T follicular helper cell (primary cell): ENCODE measurements at places on chromosomes 3 and 15.

GRCh38 chr3:8712908-8713255, 20.7 kb upstream of the CAV3 start:
- DNase-seq = no peak

- DNase-seq = no peak
Observed at GRCh38 chr15:70422342-70422741, 324.6 kb upstream of the TLE3 start.

DNA sequence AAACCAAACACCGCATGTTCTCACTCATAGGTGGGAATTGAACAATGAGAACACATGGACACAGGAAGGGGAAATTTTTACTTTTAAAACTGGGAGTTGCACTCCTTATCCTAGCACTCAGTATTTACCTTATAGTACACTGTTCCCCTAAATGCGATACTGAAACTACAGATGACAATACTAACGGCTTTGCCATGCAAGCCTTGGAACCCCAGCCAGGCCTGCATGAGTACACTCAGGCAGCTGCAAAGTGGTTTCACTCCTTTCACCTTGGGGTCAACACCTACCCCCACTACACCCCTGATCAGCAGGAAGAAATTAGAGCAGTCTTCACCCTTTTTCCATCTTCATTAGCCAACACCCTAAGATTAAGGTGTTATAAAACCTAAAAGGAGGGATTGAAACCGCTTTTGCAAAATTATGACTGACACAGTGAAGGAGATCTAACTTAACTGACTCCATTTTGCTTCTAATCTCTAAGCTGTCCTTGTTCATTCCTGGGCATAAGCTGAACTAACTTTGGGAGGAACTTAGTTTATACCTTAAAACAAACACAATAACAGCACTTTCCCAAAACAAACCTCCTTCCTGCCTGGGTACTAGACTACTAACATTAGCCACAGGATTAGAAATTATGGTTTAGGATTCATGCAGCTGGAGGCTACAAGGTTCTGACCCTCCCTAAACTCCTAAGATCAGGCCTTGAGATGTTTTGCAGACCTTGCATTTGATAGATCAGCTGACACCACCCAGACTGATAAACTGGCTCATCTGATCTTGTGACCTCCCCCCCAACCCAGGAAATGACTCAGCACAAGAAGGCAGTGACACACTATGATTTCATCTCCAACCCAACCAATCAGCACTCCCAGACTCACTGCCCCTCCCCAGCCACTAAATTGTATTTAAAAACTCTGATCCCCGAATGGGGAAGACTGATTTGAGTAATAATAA, 452.1 kb upstream of the PPP2R3A start:
- no peak for DNase-seq

DNA sequence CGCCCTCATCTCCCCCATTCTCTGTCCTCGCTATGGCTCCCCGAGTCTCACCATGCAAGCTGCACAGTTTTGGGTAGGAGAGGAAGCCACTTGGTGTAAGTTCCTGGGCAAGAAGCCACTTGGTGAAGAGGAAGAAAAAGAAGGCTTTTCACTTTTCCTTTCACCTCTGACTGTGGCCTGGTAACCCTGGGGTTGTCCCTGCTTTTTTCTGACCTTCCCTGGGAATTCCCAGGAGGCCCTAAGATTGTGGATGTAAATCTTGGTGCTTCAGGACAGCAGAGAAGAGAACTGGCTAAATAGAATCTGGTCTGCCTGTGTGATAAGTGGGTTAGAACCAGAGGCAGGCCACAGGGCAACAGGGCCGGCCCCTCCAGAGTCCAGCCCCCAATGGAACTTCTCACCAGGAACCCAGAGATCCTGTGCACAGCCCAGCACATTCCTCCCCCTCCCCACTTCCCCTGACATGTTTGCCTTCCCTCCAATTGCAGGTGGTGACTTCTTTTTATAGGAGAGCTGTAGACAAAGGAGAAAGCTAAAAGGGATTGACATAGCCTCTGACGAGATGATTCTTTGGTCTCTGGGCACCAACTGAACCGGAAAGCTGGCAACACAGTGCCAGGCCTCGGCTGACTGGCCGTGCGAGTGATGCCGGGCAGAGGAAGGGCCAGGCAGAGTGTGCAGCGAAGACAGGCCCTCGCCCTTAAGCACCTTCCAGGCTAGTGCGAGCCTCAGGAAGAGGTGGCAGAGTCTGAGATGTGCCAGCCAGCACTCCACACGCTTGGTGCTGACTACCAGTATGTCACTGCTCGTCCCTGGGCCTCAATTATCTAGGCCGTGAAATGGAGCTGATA, 19.4 kb upstream of the SKOR1 start:
- DNase-seq = no peak

DNA sequence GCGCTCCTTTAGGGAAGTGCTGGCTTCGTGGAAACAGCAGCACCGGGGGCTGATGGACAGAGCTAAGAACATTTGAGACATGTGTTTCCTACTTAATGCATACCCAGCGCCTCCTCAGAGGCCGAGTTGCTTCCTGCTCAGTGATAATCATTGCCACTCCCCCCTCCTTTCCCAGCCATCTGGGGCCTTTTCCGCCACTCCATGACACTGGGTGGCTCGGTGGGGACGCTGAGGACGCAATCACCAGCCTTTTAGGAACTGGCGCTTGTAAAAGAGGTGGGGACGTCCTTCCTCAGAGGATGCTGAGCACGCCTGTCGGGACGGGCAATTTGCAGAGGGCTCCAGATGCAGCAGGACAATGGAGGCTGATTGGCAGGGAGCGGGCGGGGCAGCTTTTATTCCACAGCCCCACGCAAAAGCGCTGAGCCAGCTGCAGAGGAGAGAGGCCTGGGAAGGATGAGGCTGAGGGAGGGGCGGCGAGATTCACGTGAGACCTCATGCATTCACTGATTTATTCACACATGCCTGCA, 22.2 kb upstream of the IQSEC1 start:
- no peak for DNase-seq

- no peak for DNase-seq
Observed at GRCh38 chr3:3464131-3464530, 284.6 kb upstream of the CRBN start.

DNA sequence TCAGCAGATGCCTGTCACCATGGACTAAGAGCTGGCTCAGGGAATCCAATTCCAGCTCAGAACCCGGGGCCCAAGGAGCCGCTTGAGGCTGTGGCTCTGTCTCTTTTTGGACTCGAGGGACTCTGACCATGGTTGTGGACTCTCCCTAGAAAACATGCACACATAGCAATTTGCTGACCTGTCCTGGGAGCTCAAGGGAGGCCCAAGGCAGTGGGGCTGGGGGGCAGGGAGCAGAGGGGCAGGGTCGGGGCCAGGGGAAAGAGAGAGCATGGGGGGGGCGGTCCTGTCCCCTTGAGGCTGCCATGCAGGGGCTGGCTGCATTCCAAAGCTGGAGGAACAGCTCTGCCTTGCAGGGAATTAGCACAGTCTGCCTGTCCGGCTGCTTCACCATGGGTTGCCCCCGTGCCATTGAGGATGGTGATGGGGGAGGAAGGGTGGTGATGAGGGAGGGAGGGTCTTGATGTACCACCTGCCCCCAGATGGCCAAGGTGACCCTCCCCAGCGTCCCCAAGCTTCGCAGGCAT, 190.1 kb downstream of the GOLGA6L6 start:
- DNase-seq = no peak

DNA sequence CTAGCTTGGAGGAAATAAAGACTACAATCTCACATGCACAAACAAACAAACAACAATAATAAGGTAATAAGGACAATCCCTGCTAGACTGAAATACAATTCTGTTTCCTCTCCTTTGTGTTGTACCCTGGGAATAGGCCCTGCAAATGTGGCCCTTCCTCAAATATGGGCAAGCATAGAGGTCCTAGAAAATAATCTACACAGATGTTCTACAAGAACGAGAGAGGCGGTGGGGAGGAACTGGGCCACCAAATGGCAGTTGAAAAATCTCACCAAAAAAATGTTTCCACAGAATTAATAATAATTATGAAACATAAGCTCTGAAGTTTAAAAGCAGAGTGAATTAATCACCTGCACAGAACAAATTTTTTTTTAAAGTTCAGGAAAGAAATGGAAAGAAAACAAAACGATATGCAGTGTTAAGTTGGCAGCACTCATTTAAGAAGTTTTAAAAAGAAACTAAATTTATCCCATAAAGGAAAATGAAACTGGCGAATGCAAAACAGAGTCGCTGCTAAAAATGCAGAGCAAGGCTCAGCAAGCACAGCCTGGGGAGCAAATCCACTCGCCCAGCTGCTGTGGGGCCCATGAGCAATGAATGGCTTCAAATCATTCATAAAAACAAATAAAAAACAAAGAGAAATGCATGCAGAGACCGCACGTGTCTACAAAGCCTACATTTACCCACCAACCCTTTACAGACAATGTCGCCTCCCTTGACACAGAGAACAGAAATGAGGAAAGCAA, 475.4 kb downstream of the OCA2 start:
- no peak for DNase-seq

- no peak for DNase-seq
Observed at GRCh38 chr15:88035381-88035780, 221.2 kb downstream of the NTRK3 start.

DNA sequence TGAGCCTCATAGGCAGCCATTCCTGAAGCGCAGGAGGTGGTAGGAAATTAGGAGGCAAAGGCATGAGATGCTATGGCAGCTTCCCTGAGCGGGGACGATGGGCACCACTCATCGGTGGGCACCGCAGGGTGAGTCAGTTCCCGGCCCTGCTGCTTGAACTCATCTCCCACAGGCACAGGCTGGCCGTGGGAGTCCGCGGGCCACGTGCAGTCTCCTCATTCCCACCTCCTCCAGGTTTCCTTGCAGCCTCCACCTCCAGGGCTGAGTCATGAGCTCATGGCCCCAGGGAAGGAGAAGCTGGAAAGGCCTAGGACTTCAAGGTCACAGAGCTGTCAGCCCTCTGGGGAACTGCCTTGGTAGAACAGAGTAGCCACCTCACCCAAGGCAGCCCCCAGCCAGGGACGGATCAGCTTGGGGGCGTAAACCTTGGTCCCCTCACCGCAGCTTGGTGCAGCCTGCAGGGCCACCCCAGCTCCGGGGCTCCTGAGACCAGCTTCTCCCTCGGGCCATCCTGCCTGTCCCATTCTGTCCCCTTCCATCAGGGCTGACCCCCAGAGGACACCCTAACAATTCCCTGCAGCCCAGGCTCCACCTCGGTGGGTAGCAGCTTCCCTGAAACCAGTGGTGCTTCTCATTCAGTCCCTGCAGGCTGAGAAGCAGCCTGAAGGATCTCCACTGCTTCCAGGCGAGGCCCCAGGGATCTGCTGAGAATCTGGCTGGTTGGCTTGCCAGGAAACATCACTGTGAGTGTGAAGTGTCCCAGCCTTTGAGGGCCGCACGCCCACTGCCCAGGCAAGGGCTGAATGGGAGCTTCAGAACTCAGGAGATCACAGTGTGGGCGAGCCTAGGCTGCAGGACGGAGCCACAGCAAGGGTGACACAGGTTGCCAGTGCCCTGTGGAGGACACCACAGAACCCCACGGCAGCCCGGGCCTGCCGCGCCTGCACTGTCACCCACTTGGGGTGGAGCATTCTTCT, 150.7 kb upstream of the MEF2A start:
- no peak for DNase-seq

- no peak for DNase-seq
Observed at GRCh38 chr3:185153171-185153771, 411 bp upstream of the C3orf70 start.

DNA sequence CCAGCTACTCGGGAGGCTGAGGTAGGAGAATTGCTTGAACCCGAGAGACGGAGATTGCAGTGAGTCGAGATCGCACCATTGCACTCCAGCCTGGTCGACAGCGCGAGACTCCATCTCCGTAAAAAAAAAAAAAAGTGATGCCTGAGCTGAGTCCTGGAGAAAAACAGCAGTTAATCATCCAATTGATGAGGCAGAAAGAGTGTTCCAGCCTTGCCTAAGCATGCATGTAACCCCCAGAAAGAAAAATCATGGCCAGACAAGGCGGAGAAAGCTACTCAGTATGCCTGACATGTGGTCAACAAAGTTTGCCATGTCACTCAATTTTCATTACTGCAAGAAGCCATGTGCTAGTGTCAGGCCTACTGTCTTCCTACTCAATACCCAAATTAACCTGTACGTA, 593.1 kb upstream of the MDFIC2 start:
- DNase-seq = no peak

GRCh38 chr15:33111041-33111451, 83.5 kb downstream of the FMN1 start:
- DNase-seq = no peak

DNA sequence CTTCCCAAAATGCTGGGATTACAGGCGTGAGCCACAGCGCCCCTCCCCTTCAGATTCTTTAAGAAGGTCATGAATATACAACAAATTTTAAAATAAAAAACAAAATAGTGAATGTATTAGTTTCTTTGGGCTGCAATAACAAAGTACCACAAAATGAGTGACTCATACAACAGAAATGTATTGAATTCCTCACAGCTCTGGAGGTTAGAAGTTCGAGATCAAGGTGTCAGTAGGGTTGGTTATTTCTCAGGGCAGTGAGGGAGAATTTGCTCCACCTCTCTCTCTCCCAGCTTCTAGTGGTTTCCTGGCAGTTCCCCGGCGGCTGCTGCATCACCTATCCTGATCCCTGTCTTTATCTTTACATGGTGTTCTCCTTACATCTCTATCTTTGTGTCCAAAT, 804.0 kb downstream of the ROBO1 start:
- no peak for DNase-seq

DNA sequence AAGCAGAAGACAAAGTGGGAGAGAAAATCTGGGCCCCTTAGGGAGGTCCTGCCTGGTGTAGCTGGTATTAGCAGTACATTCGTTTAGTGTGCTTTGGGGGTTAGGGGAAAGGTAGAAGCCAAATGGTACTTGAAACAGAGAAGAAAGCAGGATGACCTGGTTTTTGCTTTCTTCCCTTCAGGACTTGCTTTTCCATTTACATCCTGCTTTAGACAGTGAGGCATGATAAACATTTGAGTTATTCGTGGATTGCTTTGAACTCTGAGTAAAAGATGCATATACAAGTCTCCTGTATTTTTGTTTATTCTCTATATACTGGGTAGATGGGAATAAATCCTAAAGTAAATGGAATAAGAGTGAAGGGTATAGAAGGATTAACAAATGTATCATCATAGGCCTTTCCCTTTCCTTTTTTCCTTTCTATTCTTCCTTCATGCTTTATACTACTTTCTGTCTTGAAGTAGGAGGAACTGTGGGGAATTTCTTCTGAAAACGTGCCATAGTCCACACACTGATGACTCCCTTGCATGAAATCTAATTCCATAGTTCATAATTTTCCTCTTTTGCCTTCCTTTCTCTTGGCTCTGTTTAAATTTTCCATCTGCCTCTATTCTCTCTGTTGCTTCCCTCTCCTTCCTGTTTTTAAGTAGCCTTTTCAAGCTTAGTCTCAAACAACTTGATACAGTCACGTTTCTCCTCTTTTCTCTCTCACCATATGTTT, 139.5 kb upstream of the RBMS3 start:
- no peak for DNase-seq

GRCh38 chr3:177906126-177906511, 630.1 kb upstream of the KCNMB2 start:
- DNase-seq = no peak

DNA sequence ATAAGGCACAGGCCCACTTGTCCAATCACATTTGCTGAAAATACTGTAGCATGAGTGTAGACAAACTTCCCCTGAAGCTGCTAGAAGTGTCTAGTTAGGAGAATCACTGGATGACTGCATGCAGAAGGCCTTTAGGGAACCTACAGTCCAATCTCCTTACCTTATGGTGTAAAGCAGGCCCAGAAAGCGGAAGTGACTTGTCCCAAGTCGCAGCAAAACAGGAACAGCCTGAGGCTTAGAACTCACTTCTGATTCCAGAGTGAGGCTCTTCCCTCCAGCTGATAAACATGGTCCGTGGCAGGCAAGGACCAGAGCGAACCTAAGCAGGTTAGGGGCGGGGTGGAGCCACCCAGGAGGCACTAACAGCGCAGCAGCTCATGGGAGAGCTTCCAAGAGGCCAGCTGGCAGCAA, 2.5 kb downstream of the GRAMD2A start:
- no peak for DNase-seq
